ENCODE measurements at places on chromosomes 4 and X.

DNA sequence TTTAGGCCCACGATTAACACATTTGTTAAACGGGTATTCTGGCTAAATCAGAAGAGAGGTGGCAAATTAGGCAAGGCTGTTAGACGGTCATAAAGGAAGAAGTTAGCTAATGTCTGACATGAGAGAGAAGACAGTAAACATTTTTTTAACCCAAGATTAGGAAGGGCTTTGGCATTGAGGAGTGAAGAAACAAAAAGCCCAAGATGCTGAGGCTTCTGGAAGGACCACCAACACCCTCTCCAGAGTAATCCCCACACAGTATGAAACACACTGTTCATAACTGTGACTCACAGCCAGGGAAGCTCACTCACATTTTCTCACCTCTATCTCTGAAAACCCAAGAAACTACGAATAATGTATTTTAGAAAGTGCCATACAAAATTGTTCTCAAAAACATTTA, 127.6 kb downstream of the AMELX start:
- H3K27me3 ChIP-seq, result peaks cover 6% of the 10 kb centered on the region
- DNase-seq, result no peak
- no peak overlapping the region for H3K4me3 ChIP-seq
- no peaks in the 10 kb centered on the region for H3K36me3 ChIP-seq

GRCh38 chr4:66885501-66886165, 659.7 kb downstream of the CENPC start:
- H3K4me3 ChIP-seq, result no peak overlapping the region
- H3K36me3 ChIP-seq, result no peaks in the 10 kb centered on the region
- no peaks in the 10 kb centered on the region for H3K27me3 ChIP-seq
- H3K4me1 ChIP-seq, result no peaks in the 10 kb centered on the region

DNA sequence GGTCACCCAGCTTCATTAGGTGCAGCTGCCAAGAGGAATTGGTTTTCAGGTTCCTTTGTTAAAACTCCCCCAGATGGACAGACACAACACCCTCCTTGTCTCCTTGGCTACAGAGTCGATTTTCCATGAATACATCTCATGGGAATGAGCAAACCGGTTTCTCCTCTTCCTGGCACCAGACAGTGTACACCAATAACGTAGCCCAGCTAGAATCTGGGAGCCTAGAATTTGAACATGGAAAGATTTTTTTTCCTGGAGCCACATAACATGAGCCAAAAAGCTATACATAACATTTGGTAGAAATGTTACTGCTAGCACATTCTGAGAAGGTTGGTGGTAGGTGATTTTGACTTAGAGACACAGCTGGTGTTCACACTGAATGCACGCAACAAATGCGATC, 62.9 kb upstream of the SLC34A2 start:
- no peaks in the 10 kb centered on the region for H3K4me1 ChIP-seq
- no peaks in the 10 kb centered on the region for H3K27me3 ChIP-seq
- no peak for DNase-seq
- H3K27ac ChIP-seq, result no peak overlapping the region
- H3K36me3 ChIP-seq, result no peaks in the 10 kb centered on the region
- no peak overlapping the region for H3K4me3 ChIP-seq

DNA sequence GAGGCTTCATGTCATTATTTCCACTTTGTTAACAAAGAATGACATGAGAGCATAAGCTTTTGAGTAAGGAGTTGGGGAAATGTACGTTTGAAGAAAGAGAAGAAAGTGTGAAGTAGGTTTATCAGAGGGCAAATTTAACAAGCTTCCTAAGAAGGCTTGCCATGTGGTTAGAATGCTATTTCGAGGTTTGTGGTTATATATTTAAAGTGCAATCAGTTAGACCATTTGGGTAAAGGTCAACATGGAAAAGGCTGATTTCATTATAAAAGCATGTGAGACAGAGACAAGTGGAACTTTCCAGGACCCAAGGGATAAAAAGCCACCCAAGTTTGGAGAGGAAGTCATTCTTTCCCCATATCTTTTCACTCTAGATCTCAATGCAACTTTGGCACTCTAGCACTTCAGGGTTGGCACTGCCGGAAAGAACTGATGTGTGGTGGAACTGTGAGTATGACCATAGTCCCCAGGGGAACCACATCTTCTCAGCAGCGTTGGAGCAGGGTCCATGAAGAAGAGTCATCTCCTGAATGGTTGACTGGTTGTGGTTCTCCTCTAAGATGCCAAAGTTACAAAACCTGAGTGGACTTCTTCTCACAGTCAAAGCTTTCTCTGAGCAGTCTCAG, 529.9 kb downstream of the MID1IP1 start:
- no peak overlapping the region for H3K4me3 ChIP-seq
- H3K4me1 ChIP-seq, result peaks cover 34% of the 10 kb centered on the region
- no peaks in the 10 kb centered on the region for H3K36me3 ChIP-seq
- H3K27ac ChIP-seq, result peak overlapping the region; percentile 72
- H3K27me3 ChIP-seq, result no peaks in the 10 kb centered on the region
- DNase-seq, result peak; percentile 48

- no peak for DNase-seq
- H3K27ac ChIP-seq, result no peak overlapping the region
- peaks cover 6% of the 10 kb centered on the region for H3K4me1 ChIP-seq
- H3K4me3 ChIP-seq, result no peak overlapping the region
- H3K36me3 ChIP-seq, result no peaks in the 10 kb centered on the region
Measured at GRCh38 chrX:30814978-30815377, 74.1 kb downstream of the TAB3 start.

GRCh38 chrX:121160987-121161386, 113.6 kb downstream of the GLUD2 start:
- no peak for DNase-seq
- H3K27me3 ChIP-seq, result peaks cover 2% of the 10 kb centered on the region
- no peaks in the 10 kb centered on the region for H3K36me3 ChIP-seq
- no peak overlapping the region for H3K4me3 ChIP-seq
- peaks cover 3% of the 10 kb centered on the region for H3K4me1 ChIP-seq

- no peak overlapping the region for H3K27ac ChIP-seq
- no peak overlapping the region for H3K4me3 ChIP-seq
- no peak for DNase-seq
Measured at GRCh38 chr4:38109896-38110295, 149.7 kb downstream of the PTTG2 start.

Measured in activated CD8-positive, alpha-beta memory T cell treated with anti-CD3 and anti-CD28 coated beads, Interleukin-2, amount 10 ng/mL, durations not matched to agents 7 days and 5 days (primary cell).